ENCODE measurements at places on chromosomes 2 and 18.

GRCh38 chr2:174595891-174596397 is 1.7 kb downstream of the WIPF1 start:
- no peak for DNase-seq

DNA sequence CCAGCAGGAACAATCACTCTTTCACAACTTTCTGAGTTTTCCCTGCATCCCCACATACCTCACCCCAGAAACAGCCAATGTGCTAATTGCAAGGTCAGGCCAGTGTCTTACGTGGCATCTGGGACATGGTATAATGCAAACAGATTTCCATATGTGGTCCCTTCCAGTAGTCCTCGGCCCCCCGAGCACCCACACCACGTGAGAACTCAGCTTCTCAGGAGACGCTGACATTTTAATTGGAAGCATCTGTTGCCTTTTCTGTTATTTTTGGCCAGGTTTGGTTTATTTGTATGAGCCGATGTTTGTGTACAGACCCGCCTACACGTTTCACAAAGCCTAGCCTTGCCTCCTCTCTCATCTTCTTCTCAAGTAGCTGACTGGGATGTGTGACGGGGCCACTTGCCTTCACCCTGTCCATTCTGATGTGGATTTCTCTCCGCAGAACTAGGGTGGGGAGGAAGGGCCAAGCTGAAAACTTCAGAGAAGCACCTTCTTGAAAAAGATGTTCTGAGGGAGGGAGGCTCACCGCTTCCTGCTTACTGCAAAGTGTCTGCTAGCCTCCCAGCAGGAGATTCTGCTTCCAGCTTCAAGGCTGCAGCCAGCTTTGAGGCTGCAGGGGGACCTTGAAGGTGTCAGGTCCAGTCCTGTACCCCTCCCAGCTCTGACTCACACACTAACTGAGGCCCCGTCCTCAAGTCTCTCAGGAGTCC is 109.6 kb upstream of the SLC14A2 start:
- DNase-seq = no peak

DNA sequence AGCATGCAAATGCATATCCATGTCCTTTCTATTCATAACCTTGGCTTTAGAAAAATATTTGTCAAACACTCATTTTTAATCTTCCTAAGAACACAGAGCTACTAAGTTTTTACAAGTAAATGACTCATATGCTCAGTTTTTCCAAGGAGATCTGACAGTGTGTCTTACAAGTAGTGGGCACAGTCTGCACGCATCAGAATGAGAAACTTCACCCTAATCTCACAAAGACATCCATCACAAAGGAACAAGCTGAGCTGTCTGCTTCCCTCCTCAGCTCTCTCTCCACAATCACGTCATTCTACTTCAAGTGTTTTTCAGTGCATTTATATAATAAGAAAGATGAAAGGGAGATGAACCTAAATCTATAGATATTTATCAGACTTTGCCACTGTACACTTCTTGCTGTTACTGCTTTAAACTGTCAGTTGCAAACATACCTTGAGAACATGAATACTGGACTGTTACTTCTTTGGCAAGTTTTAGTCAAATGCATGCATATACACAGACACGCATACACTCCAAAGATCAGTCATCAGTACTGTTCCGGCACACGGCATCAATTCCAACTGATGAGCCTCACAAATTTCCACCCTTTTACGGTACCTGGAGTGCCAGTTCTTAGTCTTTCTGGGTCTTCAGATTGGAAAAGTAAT is 75.7 kb downstream of the RBMS1 start:
- no peak for DNase-seq

DNA sequence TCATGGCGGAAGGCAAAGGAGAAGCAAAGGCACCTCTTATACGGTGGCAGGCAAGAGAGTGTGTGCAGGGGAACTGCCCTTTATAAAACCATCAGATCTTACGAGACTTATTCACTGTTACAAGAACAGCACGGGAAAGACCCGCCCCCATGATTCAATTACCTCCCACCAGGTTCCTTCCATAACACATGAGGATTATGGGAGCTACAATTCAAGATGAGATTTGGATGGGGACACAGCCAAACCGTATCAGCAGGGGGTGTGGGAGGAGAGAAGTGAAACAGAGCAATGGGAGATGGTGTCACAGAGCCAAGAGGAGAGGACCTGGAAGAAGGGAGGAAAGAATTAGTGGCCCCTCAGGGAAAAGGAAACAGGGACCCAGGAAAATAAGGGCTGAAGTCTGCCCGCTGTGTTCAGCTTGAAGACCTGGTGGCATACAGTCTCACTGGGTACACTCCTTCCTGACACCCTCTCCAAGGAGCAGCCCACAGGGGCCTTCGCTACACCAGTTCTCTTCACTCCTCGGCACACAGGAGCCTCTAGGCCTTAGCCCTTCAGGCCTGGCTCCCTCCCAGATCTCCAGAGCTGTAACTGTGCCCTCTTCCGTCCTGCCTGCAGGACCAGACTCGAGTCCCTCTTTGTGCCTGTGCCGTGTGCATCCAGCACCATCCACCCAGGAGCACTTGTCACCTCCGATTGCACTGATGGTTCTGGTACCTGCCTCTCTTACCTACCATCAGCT is 262.1 kb downstream of the EIPR1 start:
- DNase-seq = no peak

DNA sequence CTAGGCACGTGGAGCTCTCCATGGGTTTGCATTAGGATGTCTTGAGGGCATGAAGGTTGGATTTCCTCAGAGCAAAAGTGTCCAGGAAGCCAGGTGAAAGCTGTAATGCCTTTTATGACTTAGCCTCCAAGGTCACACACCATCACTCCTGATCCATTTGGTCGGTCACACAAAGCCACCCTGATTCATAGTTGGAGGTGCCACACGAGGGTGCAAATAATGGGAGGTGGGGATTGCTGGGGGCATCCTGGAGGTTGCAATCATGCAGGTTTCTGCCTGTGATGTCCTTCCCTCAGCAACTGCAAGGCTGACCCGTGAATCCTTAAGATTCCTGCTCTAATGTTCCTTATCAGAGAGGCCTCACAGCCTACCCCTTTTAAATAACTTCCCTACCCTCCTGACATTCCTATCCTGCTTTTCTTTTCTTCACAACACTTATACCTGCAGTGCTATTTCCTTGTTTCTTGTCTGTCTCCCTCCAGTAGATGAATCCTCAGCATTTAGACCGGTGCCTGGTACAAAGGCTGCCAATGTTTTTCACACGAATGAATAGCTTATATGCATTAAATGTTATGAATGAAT is 97.1 kb downstream of the LIPG start:
- DNase-seq = no peak

- no peak for DNase-seq
These were observed 73.0 kb upstream of the YWHAQ start for GRCh38 chr2:9703701-9704221.

- DNase-seq = peak; percentile 30
These were observed 93.6 kb downstream of the ZAP70 start for GRCh38 chr2:97806738-97807618.

DNA sequence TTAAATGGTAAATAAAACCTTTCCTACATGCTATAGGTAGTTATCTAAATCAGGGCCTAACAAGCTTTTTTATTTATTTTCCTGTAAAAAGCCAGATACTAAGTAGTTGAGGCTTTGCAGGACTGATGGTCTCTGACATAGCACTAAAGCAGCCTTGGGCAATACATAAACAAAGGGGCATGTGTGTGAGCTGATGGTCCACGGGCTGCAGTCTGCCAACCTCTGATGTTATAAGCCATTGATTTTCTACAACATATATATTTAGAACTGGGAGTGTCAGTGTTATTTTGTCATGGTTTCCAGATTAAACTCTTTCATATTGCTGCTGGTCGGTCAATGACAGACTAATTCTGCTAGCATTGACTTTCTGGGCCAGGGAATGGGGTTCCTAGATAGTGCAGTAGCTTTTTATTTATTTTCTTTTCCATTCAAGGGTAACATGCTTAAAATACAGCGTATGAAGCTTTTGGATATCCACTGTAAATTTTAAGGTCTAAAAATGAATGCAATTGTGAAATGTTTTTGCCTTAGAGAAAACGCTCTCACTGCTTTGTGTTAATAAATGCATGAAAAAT is 134.0 kb downstream of the NEDD4L start:
- DNase-seq = no peak

DNA sequence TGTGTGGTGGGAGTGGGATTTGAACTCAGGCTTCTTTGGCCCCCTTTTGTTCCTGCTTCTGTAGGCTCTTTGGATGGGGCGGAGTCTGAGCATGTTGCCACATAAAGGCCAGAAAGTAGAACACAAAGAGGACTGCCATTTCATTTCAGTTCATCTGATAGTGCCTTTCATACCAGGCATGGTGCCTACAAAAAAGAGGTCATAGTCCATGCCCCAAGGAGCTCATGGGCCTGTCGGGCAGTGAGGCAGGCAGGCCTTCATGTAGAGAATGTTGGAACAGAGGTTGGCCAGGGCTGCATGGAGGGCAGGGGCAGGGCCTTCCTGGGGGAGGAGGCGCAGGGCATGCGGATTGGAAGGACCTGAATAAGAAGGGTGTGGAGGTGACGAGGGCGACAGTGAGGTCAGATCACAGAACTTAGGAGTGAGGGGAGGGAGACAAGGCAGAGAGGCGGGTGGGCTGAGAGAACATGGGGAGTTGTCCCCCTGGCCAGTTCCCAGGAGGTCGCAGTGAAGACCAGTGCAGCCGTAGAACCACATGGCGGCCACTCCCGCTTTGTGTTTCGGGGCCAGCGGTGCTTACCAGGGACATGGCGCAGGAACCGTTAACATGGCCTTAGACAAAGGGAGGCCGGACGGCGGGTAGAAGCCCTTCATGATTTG is 49.1 kb downstream of the ITGB1BP1 start:
- no peak for DNase-seq

DNA sequence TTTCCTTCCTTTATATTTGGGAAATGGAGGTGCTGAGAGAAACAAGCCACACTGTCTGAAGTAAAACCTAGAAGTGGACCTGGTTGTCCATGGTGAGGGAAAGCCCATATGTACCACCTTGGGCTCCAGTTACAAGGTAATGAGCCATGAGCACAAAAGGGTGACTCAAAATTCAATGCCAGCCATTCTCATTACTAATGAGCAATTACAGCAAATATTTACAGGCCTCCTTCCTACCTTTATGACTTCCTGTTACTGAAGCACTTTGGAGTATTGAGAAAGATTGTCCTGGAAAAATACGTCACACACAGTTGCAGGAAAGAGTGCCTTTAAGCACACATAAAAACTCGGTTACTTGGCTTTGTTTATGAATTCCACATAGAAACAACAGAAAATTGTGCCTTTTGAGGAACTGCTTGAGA is 9.1 kb downstream of the EPAS1 start:
- DNase-seq = no peak

- DNase-seq = no peak
These were observed 184.2 kb upstream of the SLC35G4 start for GRCh38 chr18:11425211-11425610.

Data from nucleus accumbens (tissue), 56 donors.